HepG2 (cell line): ENCODE measurements at places on chromosomes 5 and 9. TPM values are rescaled to one million over a fixed set of nuclear protein-coding genes. Genes with fewer than 3 reads are reported as not detected.

The SLC23A1 gene
- 3.6 and 6.6 TPM in 2 replicates for total RNA-seq

The GPX8 gene
- 0.32 and 0.33 TPM in 2 replicates for total RNA-seq

The CTNND2 gene
- total RNA-seq = not detected in 2 replicates

The NSG2 gene
- not detected in 2 replicates for total RNA-seq

The CHMP5 gene
- 57.3 and 91.4 TPM in 2 replicates for total RNA-seq

The NEURL1B gene
- 0.09 and 0.11 TPM in 2 replicates for total RNA-seq

The PCDHA9 gene
- 0.03 TPM in 1 of 2 replicates, not detected in the other for total RNA-seq

The SPINK6 gene
- total RNA-seq = not detected in 2 replicates

The IGFBPL1 gene
- 0.24 and 0.44 TPM in 2 replicates for total RNA-seq

The CD180 gene
- not detected in 2 replicates for total RNA-seq

The FBP1 gene
- 0.28 and 0.29 TPM in 2 replicates for total RNA-seq

The BRINP1 gene
- total RNA-seq = not detected in 2 replicates

The RPS14 gene
- 2,116 and 2,466 TPM in 2 replicates for total RNA-seq

The OR13C2 gene
- total RNA-seq = not detected in 2 replicates

The SHROOM1 gene
- total RNA-seq = 8.9 and 18.2 TPM in 2 replicates

The NME5 gene
- 0.18 and 0.39 TPM in 2 replicates for total RNA-seq

The FXN gene
- total RNA-seq = 24.1 and 30.0 TPM in 2 replicates

The DBN1 gene
- 15.7 and 37.3 TPM in 2 replicates for total RNA-seq

The EGR1 gene
- 4.5 and 5.6 TPM in 2 replicates for total RNA-seq

The GFPT2 gene
- total RNA-seq = 0.10 and 0.18 TPM in 2 replicates

The DRD1 gene
- total RNA-seq = not detected in 2 replicates

The FOXD4 gene
- total RNA-seq = 0.18 TPM in 1 of 2 replicates, not detected in the other

The MARCOL gene
- total RNA-seq = not detected in 2 replicates

The GADD45G gene
- not detected in 2 replicates for total RNA-seq

The MEF2C gene
- 0.02 TPM in 1 of 2 replicates, not detected in the other for total RNA-seq

The ELAVL2 gene
- total RNA-seq = not detected in 2 replicates

The KIF12 gene
- total RNA-seq = 0.81 and 1.8 TPM in 2 replicates

The C7 gene
- 3.5 and 3.6 TPM in 2 replicates for total RNA-seq

The INPP5E gene
- 3.0 and 5.5 TPM in 2 replicates for total RNA-seq

The SYK gene
- not detected in 2 replicates for total RNA-seq

The MGAT4B gene
- total RNA-seq = 69.2 and 93.5 TPM in 2 replicates

The TICAM2 gene
- 0.04 TPM in 1 of 2 replicates, not detected in the other for total RNA-seq

The PALM2AKAP2 gene
- 1.5 and 1.8 TPM in 2 replicates for total RNA-seq

The NSA2 gene
- total RNA-seq = 101 and 157 TPM in 2 replicates

The RNF183 gene
- total RNA-seq = 0.13 TPM in 1 of 2 replicates, not detected in the other

The EHMT1 gene
- total RNA-seq = 19.2 and 23.0 TPM in 2 replicates

The TAF11L5 gene
- total RNA-seq = not detected in 2 replicates

The SLC22A4 gene
- 0.62 and 0.83 TPM in 2 replicates for total RNA-seq

The PIP5K1B gene
- 15.8 and 20.9 TPM in 2 replicates for total RNA-seq

The EGFL7 gene
- total RNA-seq = 0.20 TPM in 1 of 2 replicates, not detected in the other

The HEMGN gene
- total RNA-seq = not detected in 2 replicates

The CAMK4 gene
- not detected in 2 replicates for total RNA-seq

The GPR21 gene
- 0.29 TPM in 1 of 2 replicates, not detected in the other for total RNA-seq

The RLN2 gene
- total RNA-seq = not detected in 2 replicates
